ENCODE measurements at places on chromosomes 4 and X.

DNA sequence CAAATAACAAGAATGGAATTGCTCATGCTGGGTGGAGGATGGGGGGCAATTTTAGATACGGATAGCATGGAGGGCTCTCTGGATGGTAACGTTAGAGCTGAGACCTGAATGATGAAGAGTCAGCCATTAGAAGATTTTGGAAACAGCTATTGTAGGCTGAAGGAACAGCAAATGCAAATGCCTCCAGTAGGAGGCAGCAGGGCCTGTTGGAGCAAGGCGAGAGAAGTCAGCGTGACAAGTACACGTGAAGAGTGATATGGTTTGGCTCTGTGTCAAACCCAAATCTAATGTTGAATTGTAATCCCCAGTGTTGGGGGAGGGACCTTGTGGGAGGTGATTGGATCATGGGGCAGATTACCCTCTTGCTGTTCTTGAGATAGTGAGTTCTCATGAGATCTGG lies 59.3 kb upstream of the SOD3 start:
- DNase-seq: peak; percentile 41

DNA sequence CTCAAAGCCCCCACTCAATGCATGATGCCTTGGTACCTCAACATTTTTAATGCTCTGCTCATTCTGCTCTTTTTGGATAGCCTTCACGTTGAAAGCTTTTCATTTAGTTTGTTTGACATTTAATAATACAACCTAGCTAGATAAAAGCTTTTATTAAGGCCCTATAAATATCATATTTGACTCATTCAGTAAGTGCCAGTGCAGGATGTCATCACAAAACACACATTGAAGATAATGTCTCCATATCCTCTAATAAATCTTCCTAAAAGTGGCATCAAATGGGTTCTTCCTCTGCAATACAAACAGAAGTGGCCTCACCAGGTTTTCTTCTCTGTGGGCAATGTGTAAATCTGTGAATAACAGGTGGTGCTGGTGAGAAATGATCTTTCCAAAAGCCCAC lies 12.0 kb upstream of the PCYT1B start:
- DNase-seq: no peak

DNA sequence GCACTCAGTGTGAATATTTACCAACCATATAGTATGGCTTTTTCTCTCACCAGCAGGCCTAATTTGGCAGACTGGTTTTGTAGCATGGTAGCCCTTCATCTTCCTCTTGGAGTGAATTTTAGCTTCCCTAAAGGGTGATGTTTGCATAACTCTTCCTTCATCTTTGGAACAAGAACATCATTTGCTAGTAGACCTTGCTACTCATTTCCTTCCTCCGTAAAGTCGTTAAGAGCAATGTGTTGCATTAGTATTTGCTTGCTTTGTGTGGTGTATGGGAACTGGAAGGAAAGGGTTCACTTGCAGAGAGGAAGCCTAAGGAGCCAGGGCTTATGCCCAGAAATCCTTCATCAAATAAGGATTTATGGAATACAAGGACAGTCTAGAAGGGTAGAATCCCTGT lies 50.2 kb upstream of the PGRMC2 start:
- DNase-seq: no peak

- DNase-seq: no peak
These were observed 36.1 kb downstream of the DCK start for GRCh38 chr4:71029504-71029903.

- peak; percentile 49 for DNase-seq
These were observed 30.6 kb downstream of the PCDH19 start for GRCh38 chrX:100379388-100379986.

DNA sequence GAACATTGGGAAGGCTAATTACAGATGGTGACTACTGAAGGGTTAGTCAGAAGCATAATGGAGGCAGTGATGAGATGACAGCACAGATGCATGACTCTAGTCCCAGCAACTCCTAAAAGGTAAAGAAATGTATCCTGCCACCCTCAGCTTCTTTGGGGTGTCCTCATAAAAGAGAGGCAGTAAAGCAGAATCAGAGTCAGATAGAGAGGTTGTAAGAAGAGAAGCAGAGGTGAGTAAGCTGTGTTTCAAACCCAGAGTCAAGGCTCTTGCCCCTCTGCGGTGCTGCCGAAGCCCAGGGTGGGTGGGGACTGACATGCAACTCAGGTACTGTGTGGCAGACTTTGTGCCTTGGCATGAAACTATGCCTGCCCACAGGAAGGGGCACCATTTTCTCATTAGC lies 59.5 kb upstream of the PGM2 start:
- DNase-seq: no peak

DNA sequence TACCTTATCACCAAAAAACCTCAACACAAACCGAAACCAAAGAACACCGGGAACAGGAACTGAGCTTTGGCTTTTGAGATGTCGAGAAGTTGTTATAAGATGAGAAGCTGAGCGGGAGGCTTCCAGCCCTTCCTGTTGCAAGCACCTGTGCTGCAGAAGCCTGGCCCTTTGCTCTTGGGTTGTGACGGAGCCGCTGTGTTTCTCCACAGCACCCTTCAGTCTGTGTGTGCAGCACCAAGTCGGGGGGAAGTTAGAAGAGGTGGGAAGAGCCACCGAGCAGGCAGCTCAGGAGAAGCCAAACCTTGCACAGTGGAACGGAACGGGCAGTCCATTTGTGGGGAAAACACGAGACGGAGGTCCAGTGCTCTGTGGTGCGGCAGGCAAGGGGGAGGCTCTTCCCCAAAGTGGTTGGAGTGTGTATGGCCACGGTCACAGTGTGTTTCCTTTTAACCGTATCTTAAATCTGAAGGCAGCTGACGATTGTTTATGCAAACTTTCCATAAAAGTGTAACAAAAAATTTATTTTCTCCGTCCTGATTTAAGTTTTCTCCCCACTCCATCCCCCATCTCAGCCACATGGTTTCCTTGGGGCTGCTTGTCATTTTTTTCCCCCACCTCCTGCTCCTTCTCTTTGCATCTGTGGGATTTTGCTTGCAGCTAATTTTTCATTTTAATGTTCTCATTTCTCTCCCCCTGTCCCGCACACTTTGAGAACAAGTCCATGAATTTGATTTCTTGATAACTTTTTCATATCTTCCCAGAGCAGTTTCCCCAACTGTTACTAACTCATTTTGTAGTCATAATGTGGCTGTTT lies 123.7 kb downstream of the STOX2 start:
- DNase-seq: no peak

DNA sequence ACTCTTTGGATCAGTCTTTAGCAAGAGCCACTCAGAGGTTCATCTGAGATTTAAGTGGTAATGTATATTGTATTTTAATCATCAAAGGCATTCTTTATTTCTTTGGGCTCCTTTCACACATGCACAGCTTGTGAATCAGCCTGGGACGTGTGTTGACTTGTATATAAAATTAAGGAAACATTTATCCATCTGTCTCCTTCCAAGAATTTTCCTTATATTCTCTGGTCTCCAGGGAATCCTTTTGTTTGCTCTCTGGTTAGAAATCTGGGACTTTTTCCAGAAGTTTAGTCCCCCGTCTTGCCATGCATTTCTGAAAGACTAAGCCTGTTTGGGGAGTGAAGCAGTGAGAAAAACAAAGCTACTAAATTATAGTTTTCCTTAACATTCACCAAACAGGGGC lies 212.3 kb downstream of the DCAF12L2 start:
- peak; percentile 56 for DNase-seq
